ENCODE measurements at places on chromosomes 7 and 10.
A peak's percentile ranks its signal among the peaks of the same experiment; 100 is the strongest.

DNA sequence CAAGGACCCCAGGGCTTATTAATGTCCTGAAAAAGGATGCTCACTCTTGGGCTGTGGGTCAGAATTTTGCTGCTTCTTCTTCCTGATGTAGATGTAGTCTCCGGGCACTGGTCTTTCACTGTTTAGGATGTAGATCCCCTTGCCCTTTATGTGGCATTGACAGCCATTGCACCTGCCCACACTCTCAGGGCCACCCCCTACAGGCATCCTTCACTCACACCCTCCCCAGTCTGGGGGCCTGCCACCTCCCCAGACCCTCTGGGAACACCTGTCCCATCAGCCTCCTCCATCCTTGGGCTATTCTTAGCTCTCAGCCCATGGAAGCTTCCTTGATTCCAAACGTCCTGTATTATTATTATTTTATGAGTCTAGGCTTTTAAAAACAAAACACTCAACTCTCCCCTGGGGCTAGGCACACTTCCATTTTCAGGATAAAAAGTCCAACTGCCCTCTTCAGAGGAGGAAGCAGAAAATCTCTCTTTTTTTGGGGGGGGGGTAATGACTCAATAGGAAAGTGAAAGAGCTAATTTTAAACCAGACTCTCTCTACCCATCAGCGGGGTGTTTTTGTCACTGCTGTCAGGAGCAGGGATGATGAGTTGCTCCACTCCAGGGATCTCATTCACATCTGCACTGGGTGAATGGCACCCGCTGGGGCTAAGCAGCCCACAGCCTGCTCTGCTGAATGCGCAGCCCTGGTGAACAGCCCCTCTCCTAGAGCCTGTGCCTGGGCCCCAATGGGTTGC is 11.5 kb upstream of the KLRG2 start:
- no peak for DNase-seq

DNA sequence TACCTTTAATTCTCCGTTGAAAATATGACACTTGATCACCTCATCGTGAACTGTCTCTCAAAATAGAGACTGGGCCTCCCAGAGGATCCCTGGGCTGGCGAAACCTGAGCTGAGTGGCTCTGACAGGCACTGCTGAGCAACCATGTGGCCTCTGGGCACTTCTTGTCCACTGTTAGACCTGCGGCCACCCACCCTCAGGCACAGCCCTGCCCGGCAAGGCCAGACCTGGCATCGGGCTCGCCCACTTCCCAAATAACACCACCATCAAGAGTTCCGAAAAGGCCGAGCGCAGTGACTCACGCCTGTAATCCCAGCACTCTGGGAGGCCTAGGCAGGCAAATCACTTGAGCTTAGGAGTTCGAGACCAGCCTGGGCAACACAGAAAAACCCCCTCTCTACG is 82.5 kb downstream of the COBL start:
- no peak for DNase-seq

DNA sequence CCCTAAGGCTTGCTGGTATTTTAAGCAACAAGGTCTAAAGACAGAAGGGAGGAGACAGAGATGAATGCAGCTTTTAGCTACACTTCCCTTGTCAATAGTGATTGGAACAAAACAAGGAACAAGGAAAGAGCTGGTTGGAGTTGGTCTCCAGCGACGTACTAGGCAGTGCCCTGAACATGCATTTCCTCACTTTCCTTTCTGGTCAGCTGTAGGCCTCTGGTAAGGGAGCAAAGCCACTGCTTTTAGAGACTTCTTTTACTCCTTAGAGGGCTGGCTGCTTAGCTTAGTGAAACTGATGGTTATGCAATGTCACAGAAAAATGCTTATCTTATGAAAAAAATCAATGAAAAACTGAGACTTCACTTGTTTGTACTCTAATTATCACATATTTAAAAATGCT is 75.5 kb upstream of the TRIL start:
- DNase-seq = no peak

DNA sequence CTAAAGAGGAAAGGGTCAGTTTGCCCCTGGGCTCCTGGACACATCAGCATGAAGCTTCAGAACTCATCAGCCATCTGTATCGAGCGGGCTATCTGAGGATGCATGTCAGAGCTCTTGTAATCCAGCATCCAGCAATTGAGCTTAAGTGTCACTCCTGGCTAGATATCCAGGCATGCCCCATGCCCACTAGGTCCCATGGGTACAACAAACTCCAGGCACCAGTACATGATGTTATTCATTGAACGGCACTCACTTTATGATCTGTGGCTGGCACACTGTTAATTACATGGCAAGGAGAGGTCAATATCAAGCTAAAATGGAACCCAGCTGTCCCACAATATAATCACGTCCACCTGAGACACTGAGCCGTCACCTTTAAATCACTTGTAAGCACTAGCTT is 274.2 kb downstream of the ELMO1 start:
- DNase-seq = no peak

DNA sequence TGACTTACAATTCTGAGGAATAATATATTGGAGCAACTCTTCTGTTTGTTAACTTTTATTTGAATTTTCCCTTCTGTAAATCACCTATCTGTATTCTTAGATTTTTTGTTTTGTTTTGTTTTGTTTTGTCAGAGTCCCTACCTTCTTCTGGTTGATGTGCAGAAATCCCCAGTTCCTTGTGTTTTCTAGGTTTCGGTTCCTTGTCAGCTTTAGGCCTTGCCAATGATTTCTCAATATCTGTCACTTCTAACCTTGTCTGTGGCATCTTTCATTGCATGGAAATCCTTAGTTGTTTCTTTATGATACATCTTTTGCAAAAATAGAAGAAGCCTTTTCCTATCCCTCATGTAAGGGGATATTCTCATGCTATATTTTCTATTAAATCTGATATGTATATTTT is 21.7 kb upstream of the ST8SIA6 start:
- no peak for DNase-seq

DNA sequence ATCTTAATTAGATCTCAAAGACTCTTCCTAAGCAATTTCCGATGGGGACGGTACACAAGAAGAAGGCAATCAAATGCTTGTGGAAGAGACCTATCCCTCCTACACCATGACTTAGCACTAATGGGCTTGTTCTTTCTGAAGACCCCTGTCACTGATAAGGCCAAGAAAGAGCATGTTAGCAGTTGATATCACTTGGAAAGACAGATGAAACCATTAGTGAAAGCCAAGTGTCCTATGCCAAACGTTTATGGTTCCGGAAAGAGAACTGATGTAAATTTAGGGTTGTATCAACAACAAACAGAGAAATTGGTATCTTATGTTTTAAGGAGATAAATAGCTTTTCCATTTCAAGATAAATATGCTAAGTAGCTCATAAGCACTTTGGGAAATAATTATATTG is 6.5 kb downstream of the UROS start:
- DNase-seq = peak; percentile 91

GRCh38 chr7:68943786-68944185 is 654.5 kb upstream of the AUTS2 start:
- no peak for DNase-seq

DNA sequence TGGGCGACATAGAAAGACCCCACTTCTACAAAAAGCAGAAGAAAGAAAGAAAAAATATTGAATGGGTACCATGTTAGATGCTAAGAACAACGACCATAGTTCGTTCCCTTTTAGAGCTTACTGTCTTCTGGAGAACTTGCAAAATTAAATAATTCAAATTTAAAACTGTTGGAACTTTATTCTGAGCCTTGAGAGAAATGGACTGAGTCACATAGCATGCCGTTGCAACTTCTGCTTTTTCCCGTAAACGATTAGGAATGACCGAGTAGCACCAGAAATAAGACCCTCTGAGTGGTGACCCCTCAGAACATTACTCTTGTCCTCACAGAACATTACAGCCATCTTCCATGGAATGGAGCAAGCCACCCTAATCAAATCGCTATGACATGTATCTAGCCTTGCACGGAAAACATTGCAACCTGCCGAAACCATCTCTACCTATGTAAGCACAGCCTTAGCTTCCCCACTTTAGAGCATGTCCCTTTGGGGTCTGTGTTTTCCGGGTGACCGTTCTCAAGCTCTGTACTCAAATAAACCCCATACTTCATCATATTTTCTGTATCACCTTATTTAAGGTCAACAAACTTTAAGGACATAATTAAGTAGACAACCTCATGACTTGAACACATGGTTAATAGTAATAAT is 179.1 kb downstream of the PRKCQ start:
- DNase-seq = no peak

- no peak for DNase-seq
Observed at GRCh38 chr7:84664626-84665025, 470.0 kb upstream of the SEMA3A start.

DNA sequence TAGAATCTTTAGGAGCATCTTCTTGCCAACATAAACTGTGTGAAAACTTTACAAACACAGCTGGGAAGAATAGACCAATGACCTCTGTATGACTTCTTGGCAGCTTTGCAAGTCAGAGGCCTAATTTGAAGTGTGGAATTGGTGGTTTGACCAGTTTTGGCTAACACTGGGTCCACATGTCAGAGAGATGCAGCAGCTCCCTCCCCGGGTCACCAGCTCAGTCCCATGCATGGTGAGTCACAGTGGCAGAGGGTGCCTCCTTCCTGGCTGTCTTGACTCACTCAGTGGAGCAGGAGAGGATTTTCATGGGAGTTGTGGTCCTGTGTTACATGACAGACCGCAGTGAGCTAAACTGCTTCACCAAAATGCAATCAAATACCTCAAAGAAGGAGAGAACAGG is 8.2 kb upstream of the STARD3NL start:
- DNase-seq = no peak

DNA sequence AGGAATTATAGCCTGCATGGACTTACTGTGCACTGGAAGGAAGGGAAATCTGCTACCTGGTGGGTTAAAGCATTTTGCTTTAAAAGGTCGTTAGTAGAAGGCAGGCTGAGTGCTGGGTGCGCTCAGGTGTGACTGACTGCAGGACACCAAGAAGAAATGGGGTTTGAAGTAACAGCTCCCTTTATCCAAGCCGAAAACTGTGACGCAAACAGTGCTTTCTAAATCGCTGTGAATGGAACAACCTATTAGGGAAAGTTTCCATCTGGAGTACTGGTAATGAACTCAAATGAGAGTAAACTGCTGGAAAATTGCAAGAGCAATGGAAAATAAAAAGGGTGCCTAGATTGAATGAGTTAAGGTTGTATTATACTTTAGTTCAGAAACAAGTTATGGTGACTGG is 95.3 kb downstream of the CNNM2 start:
- DNase-seq = no peak

DNA sequence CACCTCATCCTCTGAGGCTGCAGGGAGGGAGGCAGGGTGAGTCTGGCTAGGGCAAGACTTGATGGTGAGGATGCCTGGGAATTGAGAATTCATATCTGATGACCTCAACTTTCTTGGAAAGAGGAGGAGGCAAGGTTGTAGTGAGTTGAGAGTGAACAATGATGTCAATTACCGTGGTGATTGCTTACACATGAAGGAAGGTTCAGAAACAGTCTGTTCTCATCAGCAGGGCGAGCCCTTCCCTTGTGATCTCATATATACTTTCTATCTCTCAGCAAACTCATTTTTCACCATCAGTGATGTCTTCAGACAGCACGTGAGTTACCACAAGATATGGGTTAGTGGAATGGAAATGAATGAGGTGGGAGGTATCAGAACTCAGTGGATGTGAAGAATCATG is 20.1 kb upstream of the COL13A1 start:
- DNase-seq = no peak

- no peak for DNase-seq
Observed at GRCh38 chr7:136168821-136169220, 191.7 kb upstream of the MTPN start.

- DNase-seq = no peak
Observed at GRCh38 chr10:129530581-129530980, 63.5 kb downstream of the MGMT start.

DNA sequence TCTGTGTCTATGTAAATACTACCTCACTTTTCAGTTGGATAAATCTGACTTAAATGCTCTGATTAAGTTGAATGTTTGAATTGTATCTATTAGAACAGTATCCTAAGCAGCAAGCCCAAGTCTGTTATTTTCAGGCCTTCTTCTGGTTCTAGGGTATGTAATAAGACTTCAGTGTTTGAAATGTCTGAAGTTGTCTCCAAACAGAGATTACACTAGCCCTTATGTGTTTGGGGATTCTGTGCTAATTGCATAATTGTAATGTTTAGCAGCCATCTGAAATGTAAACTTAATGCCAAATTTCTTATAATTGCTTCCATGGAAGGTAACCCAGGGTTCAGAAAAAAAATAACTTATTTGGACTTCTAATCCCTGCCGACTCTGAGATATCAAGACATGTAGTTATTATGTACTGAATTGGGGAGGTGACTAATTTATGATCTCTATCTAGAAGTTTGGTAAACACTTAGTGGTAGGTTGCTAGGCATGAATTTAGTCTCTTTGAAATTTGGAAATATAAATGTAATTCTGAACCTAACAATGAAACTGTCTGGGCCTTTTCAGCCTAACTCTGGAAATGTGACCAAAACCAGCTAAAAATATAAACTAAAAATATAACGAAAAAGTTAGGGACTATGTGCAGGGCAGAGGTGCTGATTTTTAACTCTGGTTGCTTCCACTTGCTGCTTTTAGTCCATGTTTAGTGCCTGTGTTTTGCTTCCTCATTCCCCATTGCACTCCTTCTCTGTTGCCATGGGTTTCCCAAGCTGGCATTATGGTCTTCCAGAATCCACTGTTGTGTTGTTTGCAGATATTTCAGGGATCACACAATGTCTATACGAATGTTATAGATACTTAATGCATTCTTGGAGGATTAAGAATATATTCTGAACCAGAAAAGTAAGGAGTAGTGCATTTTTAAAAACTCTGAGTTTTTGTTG is 54.8 kb downstream of the MCU start:
- no peak for DNase-seq

- DNase-seq = no peak
Observed at GRCh38 chr7:28687537-28687936, 270.6 kb downstream of the TRIL start.

- DNase-seq = no peak
Observed at GRCh38 chr10:68992636-68993440, 4.2 kb downstream of the KIFBP start.
